ENCODE measurements at places on chromosomes 3 and 15.

DNA sequence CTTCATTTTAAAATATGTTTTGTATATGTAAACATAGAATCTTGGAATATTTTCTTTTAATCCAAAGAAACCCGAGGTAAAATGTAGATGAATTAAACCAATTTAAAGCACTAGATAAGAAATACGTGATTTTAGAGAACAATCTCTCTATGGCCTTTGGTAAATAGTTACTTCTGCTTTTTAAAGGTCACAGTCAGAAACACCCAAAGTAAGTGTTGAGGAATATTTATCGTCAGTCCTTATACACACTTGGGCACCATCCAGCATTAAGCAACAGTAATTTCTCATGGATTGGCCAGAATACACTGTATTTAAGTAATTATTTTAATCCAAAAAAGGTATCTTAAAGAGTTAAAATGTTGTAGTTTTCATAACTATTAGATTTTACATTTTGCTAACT, 713.2 kb downstream of the NLGN1 start:
- DNase-seq, result no peak

DNA sequence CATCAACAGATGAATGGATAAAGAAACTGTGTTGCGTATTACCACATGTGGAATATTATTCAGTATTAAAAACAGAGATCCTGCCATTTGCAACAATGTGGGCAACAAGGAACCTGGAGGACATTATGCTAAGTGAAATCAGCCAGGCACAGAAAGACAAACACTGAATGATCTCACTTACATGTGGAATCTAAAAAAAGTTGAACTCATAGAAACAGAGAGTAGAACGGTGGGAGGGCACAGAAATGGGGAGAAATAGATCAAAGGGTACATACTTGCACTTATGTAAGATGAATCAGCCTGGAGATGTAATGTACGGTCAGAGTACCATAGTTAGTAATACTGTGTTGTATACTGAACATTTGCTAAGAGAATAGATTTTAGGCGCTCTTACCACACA, 29.8 kb upstream of the MUC13 start:
- no peak for DNase-seq

DNA sequence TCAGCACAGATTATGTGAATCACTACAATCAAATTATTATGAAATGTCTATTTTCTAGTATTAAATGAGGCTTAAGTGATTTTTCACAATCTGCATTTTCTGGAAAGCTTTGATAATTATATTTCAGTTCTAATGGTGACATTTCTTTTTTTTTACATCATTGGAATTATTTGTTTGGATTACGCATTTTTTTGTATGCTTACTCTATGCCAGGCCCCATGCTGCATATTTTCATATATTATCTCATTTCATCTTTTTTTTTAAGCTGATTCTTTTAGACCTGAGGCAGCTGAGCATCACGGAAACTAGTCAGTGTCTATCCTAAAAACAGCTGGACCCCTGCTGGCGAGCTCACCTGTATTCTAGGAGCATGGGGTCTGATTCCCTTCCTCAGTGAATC, 31.1 kb downstream of the SLCO3A1 start:
- DNase-seq, result no peak

DNA sequence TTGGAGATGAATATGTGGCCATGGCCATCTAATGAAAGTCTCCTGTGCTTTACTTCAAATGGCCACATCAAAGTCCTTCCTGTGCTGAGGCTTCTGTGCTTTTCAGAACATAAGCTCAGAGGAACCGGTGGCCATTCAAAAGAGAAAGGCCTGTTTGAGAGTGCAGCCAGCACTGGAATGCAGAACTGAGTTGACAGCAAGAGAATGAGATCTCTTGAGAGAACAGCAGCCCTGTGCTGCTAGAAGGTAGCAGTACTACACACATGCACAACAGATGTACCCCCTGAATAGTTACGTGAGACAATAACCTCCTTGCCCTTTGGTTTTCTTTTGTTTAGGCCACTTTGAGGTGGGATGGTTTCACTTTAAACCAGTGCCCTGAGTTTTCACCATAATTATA, 292.5 kb downstream of the PTPRG start:
- DNase-seq, result no peak

DNA sequence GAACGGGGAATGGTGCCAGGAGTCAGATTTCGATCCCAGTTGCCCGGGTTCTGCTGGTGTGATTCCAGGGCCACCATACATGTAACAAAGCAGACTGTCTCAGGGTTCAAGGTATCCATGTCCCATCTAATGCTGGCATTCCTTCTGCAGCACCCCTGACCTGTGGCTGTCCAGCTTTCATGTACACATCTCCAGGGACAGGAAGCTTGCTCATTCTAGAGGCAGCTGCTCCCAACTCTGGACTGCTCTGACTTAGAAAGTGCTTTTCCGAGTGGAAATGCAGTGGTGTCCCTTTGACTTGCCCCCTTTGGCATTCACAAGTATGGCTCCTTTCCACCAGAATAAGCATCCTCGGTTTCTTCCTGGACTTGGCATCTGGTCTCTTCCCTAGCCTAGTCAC, 30.9 kb downstream of the PML start:
- DNase-seq, result no peak

- DNase-seq, result peak; percentile 70
These were observed 656 bp downstream of the SLMAP start for GRCh38 chr3:57756528-57757401.

DNA sequence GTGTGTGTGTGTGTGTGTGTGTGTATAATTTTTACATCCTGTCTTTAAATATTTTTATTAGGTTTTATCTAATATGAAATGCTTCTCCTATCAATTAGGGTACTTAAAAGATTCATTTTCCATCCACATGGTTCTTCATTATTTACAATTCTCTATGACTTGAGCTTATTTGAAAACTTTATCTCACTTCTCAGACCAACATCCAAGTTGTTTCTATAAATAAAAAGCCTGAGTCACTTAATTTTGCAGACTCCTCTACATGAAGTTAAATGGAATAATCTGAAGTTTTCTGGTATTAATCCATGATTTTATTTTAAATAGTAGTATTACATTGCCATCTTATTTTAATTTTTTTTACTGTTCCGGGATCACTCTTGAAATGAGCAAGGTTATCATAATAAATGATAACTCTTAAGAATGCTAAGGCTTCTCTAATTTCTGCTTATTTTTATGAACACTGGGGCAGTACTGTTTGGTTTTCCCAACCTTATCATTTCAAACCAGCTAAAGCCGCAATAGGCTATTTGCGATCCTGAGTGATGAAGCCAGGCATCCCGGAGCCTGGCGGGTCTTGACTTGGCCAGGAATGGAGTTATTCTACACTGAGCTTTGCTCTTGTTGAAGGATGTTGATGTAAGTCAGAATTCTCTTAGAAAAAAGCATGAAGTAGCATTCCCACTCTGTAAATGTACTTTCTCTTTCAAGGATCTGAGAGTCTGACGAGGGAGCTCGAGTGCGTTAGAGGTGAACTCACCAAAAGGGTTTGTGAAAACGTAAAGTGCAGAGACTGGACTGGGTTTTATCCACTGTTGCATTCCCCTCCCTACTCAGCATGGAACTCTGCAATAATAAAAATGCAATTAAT, 220.2 kb upstream of the LRTM1 start:
- DNase-seq, result no peak

DNA sequence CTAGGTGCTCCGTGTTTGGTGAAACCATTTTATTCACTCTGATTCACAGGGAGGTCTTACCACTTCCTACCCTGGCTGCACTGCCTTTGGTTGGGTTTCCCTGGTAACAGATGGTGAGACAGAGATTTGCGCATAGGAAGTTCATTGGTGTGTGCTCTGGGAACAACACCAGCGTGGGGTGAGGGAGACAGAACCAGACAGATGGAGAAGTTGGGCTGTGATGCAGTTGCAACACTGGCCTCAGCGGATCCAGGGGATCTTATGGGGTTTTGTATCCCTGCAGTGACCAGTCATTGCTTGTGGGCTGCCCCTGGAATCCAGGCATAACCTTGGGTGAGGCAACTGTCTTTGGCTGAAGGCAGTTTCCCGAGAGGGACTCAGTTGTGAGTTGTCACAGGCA, 12.5 kb upstream of the IL16 start:
- peak; percentile 62 for DNase-seq

- no peak for DNase-seq
These were observed 9.7 kb upstream of the CYFIP1 start for GRCh38 chr15:22989576-22990477.

GRCh38 chr3:114299421-114299820, 5.6 kb downstream of the TIGIT start:
- no peak for DNase-seq

DNA sequence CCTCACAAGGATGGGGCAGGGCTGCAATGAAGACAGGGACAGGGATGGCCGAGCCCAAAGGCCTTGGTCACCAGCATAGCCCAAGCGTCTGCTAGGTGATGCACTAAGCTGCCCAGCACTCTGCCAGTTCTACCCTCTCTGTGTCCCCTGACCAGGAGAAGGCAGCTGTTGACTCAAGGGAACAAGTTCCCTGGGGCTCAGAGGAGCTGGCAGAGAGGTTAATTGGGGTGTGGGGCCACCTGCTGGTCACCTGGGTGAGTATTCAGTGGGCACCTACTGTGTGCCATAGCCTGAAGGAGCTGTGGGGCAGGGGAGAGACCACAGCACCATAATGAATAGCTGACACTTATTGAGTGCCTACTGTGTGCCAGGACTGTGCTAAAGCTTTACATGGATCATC, 22.0 kb upstream of the DOCK3 start:
- no peak for DNase-seq

DNA sequence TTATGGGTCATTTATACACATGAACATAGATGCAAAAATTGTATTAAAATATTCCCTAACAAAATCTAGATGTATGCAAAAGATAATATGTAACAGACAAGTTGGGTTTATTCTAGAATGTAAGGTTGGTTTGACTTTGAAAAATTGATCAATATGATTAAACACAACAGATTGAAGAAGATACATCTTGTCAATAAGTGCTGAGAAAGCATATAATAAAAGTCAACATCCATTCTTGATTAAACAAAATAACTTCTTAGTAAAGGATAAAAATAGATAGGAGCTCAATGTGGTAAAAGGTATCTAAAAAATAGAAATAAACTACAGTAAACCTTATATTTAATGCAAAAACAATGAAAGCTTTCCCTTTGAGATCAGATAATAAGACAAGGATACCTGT, 38.3 kb downstream of the CCDC39 start:
- no peak for DNase-seq

DNA sequence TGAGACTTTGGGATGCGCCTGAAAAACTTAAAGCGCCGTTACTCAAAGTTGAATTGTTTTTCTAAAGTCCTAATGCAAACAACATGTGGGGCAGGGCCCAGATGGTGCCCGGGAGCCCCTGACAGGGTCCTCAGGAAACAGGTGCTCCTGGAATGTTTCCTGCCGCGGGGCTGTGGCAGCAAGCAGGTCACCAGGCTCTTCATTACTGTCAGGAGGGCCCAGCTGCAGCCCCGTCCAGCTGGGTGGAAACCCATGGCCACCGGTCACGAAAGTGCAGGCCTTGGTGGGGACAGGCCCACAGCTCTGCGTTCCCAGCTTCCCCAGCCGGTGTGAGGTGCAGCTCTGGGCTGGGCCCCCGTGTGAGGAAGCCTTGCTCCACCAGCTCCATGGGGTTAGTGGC, 63.9 kb upstream of the GATA2 start:
- DNase-seq, result no peak

DNA sequence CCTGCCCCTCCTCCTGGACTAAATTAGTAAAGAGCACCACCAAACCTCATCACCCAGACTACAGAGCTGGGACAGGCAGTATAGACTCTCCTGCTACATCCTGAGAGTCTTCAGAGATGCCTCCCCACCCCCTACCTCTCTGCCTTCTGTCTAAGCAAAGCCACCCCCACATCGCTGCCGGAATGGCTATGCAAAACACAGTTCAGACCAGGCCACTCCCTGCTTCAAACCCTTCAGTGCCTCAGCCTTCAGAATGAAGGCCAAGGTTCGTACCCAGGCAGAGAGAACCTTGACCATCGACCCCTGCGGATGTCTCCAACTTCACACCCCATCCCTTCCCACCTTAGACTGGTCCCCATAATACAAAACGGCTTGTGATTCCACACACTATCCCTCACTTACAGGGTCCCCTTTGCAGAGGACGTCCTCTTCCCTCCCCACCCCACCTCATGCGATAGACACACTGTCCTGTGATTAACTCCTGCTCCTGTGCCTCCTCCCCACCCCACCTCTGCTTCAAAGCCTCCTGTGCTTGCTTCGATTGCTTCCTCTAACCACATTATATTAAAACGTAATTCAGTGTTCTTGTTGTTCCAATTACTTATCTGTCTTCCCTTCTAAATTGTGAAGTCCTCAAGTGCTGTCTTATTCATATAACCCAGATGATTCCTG, 175.3 kb downstream of the UACA start:
- DNase-seq, result peak; percentile 47

DNA sequence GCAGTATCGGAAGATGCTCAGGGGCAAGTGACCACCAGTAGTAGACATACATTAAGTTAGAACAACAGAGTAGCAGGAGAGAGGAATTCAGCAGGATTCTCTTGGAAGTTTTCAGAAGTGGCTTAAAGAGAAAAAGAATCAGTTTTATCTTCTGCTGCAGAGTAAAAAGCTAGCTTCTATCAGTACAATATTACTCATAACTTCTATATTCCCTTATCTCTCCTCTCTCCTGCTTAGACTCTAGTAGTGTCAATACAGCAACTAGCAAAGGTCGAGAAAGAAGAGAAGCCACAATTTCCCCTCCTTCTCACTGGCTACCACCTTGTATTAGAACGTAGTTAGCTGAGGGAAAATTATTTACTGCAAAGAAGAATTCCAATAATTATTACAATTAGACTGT, 539.7 kb downstream of the DIPK2A start:
- no peak for DNase-seq

DNA sequence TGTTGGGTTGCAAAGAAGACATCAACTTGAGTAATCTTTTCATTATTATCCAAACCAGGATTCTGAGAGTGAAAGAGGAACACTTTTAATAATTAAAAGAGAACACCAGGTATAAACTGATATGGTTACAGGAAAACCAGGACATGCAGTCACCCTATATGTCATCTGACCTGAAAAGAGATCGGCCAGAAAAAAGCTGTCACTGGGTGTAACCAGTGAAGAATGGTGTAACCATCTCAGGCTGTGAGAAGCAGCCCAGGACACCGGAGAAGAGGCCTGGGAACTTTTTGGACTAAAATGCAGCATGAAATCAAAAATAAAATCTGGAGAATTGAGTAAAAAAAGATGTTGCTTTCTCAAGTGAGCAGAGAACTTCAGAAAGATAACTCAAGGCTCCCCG, 10.1 kb upstream of the CCDC80 start:
- no peak for DNase-seq

GRCh38 chr3:110727056-110727455, 344.6 kb upstream of the NECTIN3 start:
- DNase-seq, result no peak

- DNase-seq, result no peak
These were observed 18.0 kb downstream of the SPICE1 start for GRCh38 chr3:113496924-113497323.

- DNase-seq, result no peak
These were observed 65.3 kb downstream of the IGF1R start for GRCh38 chr15:98713585-98714001.
